ENCODE measurements at places on chromosomes 16 and 17.
A peak's percentile ranks its signal among the peaks of the same experiment; 100 is the strongest.

GRCh38 chr17:34584805-34585416 lies 5.5 kb downstream of the TMEM132E start:
- peak; percentile 3 for DNase-seq

- no peak for DNase-seq
Measured at GRCh38 chr16:89219365-89219764, 1.9 kb downstream of the ZNF778 start.

GRCh38 chr17:30345089-30345433 lies 11.2 kb upstream of the TMIGD1 start:
- no peak for DNase-seq

DNA sequence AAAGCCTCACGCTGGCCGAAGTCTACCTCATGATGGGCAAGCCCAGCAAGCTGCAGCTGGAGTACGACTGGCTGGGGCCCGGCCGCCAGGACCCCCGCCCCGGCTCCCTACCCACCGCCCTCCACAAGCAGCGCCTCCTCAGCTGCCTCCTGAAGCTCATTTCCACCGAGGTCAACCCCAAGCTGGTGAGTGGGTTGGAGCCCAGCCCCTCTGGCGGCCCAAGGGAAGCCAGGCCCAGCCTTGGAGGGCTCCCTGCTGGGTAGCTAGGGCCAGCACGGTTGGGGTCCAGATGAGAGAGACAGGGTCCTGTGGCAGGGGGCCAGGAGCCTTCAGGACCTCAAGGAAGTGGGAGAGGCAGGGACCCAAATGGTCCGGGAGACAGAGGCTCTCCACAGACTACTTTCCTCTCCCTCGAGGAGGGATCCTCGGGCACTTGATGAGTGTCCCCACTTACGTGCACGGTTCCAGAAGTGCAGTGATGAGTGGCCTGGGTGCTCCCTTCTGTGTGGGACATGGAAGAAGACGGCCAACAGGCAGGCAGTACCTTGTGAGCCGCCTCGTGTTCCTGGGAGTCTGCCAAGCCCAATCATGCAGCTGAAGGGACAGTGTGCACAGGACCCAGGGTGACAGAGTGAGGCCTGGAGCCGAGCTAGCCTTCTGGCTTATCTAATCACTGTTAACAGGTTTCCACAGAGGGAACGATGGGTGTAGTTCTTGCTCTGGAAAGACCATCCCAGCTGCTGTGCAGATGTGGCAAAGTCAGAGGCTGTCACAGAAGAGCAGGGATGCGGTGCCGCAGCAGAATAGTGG lies 21.1 kb upstream of the JPT2 start:
- no peak for DNase-seq

All from NCI-H748 treated with DMSO at 0.1 percent for 48 hours (cell line).